Hematopoietic multipotent progenitor cell treated with erythropoietin and hydrocortisone succinate and interleukin-3 and kit ligand, for 17 days (in vitro differentiated cells): ENCODE measurements at places on chromosomes 12 and 14.

DNA sequence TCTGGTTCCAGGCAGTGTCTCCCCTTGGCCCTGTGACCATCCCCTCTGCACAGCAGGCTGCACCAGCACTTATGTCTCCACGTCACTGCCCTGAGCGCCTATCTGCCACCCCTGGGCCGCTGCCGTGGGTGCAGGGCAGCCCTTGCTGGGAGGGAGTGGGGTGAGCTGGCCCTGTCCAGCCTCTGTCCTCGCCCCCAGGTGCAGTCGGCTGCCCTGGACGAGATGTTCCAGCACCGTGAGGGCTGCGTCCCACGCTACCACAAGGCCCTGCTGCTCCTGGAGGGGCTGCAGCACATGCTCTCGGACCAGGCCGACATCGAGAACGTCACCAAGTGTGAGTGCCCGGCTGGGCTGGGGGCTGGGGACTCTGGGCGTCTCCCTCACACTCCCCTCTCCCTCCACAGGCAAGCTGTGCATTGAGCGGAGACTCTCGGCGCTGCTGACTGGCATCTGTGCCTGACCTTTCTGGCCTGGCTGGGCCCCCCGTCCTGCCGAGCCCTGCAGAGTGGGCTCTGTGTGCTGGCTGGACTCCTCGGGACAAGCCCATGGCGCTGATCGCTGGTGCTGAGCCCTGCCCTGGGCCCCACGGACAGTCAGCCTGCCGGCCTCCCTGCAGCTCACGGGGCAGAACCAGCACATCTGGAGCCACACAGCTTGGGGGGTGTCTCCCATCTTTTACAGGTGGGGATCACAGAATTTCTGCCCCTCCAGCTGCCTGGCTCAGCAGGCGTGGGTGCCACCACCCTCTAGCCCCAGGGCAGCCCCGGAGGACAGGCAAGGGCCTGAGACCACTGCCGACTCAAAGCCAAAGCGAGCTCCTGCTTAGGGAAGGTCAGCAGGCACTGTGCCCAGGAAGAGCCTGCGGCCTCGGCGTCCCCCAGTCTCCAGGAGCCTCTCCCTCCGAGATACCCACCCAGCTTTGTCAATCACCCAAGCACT, 7.9 kb upstream of the PUS1 start:
- DNase-seq = no peak

GRCh38 chr12:58202933-58203718, 261.8 kb downstream of the ATP23 start:
- no peak for DNase-seq

DNA sequence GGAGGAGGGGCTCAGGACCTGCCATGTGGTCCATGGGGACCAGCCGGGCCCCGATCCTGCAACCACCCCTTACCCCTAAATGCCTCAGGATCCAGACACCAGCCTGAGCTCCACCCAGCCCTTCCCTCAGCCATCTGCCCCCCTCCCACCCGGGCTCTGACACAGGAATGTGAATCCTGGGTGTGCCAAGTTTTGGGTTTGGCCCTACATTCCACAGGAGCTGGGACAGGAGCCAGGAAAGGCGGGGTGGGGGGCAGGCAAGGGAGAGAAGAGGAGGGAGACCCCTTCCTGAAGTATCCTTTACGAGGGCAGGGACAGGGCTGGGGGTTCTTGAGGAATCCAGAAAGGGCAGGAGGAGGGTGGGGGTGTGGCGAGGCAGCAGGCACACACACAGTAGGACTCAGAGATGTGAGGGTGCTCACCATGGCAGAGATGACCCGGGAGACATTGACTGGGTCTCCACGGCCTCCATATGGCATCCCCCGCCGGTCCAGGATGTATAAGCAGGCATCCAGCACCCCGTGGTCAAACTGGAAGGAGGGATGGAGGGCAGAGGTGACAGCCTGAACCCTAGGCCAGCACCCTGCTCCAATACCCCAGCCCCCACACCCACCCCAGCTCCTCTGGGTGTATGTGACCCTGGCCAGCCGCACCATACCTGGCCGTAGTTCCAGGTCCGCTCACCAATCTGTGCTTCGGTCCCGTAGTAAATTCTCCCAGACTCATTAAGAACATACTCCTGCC, 3.5 kb downstream of the TGM1 start:
- no peak for DNase-seq

GRCh38 chr12:130018614-130019013, 114.8 kb upstream of the TMEM132D start:
- DNase-seq = no peak

DNA sequence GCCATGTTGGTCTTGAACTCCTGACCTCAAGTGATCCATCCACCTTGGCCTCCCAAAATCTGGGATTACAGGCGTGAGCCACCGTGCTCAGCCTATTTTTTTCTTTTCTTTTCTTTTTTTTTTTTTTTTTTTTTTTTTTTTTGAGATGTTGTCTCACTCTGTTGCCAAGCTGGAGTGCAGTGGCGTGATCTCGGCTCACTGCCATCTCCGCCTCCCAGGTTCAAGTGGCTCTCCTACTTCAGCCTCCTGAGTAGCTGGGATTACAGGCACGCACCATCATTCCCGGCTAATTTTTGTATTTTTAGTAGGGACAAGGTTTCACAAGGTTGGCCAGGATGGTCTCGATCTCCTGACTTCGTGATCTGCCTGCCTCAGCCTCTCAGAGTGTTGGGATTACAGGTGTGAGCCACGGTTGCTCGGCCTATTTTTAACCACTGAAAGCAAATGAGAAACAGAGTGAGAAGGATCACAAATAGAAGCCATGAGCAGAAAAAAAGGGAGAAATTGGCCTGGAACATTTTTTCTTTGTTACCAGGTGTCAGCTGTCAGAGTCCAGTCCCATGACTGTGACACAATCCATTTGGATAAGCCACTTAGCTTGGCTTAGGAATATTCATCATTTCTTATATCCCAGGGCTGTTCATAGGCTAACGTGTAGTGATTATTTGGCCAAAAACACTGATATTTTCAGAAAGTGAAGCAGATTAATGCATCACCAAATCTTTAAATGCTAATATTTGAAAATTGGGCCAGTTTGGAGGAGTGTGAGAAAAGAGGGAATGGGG, 7.9 kb upstream of the NFKBIA start:
- no peak for DNase-seq

DNA sequence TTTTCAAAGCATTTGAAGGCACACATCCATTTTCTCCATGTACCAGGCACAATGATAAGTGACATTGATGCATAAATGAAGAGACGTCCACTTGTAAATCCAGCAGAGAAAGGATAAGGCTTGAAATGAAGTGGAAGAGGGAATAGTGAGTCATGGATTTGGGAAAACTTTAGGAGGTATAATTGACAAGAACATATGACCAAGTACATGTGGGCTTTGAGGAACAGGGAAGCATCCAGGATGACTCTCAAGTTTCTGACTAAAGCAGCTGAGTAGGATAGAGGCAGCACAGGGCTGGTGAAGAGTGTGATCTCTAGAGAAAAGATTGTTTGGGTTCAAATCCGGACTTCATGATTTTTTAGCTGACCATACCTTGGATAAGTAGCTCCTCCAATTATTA, 43.6 kb upstream of the SYT1 start:
- DNase-seq = no peak

DNA sequence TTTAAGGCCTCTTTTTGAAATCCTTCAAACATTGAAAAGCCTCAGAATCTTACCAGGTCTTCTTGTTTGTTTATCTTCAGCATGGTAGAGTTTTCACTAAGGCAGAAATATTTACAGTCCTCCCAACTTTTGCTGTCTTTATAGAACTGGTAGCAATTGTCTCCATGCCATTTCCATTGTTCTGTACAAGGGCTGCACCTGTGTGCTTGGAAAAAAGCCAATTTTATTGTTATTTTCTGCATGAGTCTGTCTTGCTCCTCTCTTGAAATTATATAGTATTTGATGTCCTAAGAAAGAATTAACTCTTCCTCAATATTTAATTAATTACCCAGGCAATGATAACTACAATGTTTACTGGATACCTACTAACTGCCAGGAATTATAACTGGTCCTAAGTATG, 23.3 kb downstream of the CLEC1A start:
- no peak for DNase-seq

DNA sequence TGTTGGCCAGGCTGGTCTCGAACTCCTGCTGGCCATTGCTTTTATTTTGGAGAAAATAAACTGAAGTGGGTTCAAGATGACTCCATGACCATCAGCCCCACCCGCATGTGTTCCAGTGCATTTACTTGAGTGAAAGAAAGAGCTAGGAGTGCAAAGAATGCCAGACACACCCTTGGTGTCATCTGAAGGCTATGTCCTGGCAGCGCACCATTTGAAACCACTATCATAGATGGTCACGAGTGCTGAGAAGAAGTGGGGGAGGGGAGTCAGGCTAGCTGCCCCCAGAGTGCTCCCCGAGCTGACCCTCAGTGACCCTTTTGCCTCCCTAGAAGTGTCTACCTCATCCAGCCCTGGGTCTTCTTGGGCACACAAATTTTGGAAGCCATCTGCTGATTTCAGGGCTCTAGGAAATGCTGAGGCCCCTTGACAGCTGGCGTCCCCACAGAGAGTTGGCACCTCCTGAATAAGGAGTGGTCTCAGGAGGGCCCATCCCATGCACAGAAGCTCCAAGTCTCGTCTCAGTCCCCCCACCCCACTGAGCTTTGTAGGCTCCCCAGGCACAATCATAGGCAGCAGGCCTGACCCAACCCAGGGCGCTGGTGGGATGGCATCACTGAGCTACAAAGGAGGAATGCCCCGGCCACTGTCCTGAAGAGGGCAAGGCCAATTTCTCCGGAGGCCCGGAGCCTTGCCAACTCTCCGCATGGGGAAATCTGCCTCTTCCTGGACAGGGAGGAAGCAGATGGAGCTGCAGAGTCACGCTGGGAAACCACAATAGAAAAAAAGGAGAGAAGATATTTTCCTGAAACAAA, 28.0 kb downstream of the PXN start:
- no peak for DNase-seq

DNA sequence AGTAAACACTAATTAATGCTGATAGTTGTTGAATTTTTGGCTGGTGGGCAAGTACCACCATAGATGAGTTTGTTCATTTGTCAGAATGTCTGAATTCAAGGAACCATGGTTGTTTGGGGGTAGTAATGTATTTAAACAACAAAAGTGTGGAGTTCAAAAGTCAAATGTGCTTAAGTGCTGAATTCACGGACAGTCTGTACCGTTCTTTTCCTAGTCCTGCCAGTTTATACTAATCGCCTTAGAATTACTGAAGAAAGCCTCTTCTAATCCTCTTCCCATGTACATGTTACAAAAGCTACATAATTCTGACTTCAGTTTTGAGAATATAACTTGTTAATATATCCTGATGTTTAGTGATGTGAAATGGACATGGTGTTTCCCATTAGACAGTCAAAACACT, 2.7 kb downstream of the NAA25 start:
- no peak for DNase-seq

DNA sequence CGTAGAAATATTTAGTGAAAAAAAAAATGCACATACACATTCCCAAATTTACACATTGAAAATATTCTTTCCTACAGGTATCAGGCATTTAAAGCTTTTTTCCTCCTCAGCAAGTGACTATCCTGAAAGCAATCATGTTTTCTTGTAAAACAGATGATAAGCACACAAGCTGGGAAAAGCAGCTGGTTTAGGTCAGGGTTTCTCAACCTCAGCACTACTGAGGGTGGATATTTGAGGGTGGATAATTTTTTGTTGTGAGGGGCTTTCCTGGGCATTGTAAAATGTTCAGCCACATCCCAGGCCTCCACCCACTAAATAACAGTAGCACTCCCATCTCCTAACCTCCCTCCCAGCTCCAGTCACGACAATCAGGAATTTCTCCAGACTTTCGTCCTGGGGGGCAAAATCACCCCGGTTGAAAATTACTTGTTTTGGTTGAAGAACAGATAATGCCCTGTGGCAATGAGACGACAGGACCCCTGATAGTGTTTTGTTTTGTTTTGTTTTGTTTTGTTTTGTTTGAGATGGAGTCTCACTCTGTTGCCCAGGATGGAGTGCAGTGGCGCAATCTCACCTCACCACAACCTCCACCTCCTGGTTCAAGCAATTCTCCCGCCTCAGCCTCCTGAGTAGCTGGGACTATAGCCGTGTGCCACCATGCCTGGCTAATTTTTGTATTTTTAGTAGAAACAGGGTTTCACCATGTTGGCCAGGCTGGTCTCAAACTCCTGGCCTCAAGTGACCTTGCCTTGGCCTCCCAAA, 15.0 kb upstream of the NT5DC3 start:
- no peak for DNase-seq

GRCh38 chr14:83940253-83940652, 1589.7 kb upstream of the FLRT2 start:
- DNase-seq = no peak

- no peak for DNase-seq
Measured at GRCh38 chr12:127677537-127678131, 589.3 kb upstream of the TMEM132C start.

DNA sequence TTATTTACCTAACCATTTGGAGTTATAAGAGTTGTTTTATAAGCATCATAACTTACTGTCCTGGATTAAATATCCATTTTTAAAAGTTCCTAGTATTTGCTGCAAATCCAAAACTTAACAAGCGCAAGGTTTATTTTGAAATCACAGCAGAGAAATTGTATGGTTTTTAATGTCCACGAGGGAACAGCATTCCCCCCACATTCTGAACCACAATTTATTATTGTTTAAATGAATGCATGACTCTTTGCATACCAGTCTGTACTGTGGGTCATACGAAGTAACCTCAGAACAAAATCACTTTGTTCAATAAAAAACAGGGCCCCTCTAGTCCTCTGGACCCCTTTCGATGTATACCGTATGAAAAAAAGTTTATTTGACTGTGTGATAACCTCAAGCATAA, 75.9 kb downstream of the DACT1 start:
- no peak for DNase-seq

- DNase-seq = no peak
Measured at GRCh38 chr12:109693653-109694600, 19.7 kb upstream of the FAM222A start.

DNA sequence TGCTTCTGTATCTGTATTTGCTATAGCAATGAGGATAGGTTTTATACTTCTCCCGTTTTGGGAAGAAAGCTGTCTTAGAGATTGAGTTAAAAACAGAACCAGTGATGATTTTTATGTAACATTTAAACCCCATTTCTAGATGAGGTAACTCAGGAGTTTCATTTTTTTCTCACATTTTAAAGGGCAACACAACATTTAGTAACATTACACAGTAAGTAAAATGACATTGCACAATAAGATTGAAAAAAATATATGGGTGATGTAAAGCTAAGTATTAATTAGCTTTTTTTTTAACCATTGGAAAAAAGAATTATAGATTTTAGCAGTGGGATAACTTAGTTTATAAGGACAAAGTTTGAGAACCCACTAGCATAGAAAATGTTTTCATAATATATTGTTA, 25.2 kb upstream of the SCFD1 start:
- no peak for DNase-seq
